ENCODE measurements at places on chromosomes 12 and 14.

- no peak for DNase-seq
Observed at GRCh38 chr14:22685467-22685866, 41.3 kb upstream of the OR6J1 start.

- no peak for DNase-seq
Observed at GRCh38 chr12:21934173-21934572, 7.1 kb downstream of the ABCC9 start.

DNA sequence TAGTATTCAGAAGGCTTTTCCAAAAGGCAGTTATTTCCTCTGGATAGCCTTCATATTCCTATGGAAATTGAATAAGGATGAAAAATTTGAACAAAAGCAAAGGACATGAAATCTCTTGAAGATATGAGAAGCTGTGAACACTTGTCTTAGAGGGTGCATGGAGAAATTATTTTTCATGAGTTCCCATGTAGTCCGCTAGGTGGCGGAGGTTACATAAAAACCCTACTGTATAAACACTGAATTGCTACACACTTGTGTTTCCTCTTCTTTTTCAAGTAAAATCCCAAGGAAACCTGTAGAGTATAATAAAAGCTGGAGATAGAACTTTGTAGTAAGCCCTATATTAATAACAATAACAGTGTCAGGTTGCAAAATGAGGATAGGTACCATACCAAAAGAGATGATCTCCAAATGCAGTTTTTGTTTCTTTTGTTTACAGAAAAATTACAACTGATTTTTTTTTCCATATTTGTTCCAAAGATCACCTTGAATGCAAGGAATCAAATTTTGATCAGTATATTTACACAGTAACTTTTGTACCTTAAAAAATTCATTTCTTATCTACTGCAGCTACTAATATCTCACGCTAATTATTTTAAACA, 37.8 kb upstream of the OR4E1 start:
- DNase-seq = peak; percentile 54

DNA sequence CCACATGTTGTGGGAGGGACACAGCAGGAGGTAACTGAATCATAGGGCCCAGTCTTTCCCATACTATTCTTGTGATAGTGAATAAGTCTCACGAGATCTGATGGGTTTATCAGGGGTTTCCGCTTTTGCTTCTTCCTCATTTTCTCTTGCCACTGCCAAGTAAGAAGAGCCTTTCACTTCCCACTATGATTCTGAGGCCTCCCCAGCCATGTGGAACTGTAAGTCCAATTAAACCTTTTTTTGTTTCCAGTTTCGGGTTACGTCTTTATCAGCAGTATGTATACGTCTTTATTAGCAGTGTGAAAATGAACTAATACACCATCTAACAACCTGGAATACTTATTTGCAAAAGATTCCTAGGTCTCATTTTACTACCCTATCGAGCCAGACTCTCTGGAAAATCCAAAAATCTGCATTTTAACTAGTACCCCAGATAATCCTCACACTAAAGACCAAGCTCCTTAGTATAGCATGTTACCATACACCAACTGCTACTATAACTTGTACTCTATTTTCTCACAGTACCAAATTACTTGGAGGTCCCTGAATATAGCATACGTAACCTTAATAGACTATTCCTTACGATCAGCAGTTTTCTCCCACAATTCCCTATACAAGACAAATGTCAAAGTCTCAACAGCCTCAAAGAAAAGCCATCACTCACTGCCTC, 11.5 kb downstream of the GTF2A1 start:
- peak; percentile 43 for DNase-seq

DNA sequence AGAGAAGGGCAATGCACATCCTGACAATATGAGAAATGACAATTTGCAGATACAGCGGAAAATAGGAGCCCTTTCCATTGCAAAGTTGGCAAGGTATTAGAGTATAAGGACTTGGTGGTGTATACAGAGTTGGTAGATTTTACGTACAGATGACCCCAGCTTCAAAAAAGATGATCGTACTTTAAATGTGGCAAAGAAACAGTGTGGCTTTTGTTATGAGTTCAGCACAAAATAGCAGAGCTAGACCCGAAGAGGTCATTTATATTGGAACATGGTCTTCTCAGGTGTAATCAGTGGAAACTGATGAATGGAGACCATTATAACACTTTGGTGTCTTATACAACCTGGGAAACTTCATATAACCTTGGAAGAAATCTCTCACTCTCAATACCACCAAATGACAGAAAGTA, 2.3 kb downstream of the CLEC2B start:
- DNase-seq = peak; percentile 40

GRCh38 chr14:21089271-21089670, 9.2 kb downstream of the ZNF219 start:
- DNase-seq = no peak

GRCh38 chr12:117622087-117622486, 260.7 kb upstream of the NOS1 start:
- peak; percentile 2 for DNase-seq

- DNase-seq = no peak
Observed at GRCh38 chr14:61130512-61131260, 149.6 kb downstream of the SLC38A6 start.

DNA sequence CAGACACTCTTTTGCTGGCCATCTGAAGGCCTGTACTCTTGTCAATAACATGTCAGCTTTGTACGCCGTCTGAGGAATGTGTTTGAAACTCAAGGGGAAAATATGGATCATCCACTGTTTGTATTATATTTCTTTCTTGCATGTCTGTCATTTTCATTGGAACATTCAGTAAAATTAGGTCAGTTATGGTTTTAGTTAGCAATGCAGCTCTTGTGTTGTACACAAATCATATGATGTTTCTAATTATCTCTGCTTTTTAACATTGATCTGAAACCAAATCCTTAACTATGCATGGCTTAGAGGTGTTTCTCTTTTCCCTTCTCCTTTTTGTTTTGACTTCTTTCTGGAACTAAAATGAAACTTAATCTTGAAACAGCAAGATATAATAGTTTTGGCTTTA, 333.6 kb upstream of the PRICKLE1 start:
- DNase-seq = no peak

DNA sequence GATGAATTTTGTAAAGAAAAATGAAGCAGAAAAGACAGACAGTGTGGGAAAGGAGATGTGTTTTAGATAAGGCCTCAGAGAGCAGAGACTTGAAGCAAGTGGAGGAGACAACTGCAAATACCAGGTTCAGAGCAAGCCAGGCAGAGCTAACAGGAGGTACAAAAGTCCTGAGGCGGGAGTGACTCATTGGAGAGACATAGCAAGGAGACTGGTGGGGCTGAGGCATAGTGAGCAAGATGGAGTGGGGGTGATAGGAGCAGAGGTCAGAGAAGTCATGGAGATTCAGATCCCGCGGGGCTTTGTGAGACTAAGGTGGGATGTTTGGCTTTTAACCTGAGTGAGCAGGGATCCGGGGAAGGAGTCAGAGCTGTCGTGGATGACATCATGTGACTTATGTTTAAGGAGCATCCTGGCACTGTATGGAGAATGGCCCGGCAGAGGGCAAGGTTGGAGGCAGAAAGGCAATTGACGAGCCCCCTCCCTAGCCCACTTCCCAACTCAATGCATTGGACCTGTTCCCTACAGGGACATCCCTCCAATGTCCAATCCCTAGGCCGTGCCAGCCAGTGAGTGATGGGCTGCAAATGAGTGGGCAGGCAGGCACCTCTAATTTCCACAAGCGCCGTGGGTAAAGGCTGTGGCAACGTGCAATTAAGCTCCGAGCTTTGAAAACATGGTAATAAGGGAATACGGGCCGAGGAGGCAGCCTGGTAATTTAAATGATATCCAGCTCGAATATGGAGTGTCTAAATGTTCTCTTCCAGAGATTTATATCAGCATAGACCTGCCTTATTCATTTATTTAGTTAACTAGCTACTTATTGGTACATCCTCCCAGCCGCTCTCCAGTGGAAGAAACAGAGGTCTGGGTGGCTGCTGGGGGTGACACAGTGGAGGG, 206.8 kb upstream of the LHX5 start:
- DNase-seq = no peak

DNA sequence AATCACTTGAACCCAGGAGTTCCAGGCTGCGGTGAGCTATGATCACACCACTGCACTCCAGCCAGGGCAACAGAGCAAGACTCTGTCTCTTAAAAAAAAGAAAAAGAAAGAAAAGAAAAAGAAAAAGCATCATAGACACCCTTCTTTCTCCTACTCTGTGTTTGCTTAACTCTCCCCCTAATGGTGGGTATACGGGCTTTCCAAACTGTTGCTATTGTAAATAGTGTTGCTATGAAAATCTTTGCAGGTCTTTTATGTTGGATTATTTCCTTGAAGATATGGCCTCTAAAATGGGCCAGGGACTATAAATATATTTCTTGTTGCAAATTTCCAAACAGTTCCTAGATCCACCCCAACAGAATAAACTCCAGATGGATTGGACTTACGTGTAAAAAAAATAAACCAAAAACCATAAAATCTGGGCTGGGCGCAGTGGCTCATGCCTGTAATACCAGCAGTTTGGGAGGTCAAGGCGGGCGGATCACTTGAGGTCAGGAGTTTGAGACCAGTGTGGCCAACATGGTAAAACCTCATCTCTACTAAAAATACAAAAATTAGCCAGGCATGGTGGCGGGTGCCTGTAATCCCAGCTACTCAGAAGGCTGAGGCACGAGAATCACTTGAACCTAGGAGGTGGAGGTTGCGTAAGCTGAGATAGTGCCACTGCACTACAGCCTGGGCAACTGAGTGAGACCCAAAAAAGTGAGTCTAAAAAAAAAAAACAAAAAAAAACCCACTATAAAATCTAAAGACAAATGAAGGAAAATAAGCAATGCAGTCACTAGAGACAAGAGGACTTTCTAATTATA, 25.9 kb downstream of the NFKBIA start:
- DNase-seq = no peak

GRCh38 chr14:32004300-32004699, 72.8 kb upstream of the ARHGAP5 start:
- DNase-seq = peak; percentile 29

DNA sequence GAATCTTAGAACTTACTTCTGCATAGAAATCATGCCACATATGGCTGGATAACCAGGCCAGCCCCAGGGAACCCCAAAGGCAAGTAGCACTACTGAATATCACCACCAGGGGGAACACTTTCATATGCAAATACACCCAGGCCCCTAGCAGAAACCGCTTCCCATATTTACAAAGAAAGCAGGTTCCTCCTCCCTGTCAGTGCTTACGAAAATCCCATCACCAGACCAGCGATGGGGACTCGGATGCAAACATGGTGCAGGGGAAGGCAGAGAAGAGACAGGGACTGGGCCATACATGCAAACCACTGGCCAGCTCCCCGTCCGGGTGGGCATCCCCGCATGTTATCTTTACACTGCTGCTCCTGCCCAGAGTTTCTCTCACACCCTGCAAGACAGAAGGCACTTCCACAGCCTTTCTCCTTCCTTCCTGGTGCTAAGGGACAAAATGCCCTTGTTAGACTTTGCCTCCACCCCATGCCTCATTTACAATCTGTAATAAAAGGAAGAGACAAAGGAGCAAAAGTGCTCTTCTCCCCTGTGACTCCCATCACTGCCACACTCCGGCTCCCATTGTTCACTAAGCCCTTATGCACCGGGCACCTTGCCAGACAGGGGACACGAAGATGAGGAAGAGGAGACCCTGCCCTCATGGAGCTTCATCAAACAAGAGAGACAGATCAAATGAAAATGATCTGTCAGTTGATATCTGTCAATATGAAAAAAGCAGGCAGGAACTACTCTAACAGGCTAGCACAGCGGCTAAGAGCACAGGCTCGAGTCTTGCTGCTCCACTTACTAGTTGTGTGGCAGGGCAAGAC, 62.3 kb downstream of the PTPN21 start:
- DNase-seq = peak; percentile 78

- DNase-seq = no peak
Observed at GRCh38 chr14:69827560-69827959, 30.5 kb upstream of the SLC10A1 start.

DNA sequence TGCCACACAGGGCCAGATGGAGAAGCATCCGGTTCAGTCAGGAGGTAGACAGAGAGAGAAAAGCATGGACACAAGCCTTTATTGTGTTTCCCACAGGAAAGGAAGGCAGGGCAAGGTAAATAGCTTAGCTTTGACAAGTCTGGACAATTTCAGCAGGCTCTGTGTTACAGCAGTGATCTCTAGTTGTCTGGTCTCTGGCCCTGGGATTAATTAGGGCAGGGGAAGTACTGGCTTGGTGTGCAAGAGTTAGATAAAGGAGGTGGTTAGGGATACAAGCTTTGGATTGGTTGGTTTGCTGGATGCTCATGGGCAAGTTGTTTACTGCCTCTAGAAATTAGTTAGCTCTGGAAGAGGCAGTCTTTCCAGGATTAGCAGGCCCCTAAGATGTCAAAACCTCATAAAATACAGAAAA, 15.1 kb upstream of the NGDN start:
- peak; percentile 55 for DNase-seq

Data from SK-MEL-5 (cell line).